Fibroblast of upper back skin (primary cell): ENCODE measurements at places on chromosomes 16 and 17.
A peak's percentile ranks its signal among the peaks of the same experiment; 100 is the strongest.

- no peak for DNase-seq
Observed at GRCh38 chr17:2852221-2852620, 56.0 kb downstream of the RAP1GAP2 start.

GRCh38 chr16:8063159-8063558, 527.2 kb downstream of the TMEM114 start:
- DNase-seq, result no peak

DNA sequence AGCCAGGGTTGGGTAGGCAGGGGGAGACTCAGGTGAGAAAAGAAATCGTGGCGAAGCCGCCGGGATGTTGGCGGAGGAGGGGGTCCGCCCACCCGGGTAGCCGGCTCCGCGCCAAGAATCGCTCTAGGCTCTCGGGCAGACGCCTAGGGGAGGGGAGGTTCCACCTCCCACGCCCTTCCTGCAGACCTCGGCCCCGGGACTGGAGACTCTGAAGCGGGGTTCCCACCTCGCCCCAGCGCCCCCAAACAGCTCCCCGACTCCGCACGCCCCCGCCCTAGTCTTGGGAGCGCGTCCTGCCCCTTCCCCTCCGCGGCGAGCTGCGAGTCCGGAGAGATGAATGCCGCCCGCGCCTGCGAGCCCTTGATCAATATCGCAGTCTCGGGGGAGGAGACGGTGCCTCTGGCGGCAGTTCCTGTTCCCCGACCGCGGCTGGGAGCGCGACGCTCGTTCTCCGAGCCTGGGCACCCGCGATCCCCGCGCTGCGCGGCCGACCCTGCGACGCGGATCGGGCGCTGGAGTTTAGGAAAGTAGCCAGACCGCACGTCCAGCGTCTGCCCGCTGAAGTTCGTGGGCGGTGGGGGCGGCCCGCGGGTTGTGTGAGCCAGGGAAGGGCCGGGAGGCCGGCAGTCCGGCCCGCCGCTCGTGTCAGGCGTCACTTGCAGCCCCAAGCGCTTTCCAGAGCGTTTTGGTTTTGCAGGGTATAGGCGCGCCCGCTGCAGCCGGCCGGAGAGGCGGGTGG, 790 bp downstream of the CRHR1 start:
- no peak for DNase-seq

DNA sequence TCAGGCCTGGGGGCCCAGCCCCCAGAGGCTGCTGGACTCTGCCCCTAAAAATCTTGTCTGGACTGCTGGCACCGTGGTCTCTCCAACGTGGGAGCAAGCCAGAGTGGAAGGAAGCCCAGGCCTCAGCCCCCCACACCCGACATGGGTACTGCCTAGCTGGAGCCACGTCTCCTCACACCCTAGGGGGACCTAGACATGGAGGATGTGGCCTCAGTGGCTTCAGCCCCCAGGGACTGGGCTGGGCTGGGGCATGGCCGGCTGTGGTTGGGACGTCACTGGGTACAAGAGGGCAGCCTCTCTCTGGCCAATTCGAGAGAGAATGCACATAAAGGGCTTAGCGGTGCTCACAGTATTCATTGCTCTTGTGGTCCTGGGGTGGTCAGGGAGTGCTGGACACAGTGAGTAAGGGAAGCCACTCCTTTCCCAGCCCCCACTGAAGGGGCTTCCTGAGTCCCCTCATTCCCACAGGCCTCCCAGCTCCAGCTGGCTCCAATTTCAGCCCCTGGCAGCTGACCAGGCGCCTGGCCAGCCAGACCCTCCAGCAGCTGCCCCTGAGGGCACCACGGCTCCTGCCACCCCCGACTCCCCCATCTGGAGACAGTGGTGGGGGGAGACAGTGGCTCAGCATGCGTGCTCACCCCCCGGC, 1.1 kb downstream of the CDH15 start:
- DNase-seq, result no peak

- no peak for DNase-seq
Observed at GRCh38 chr16:8739989-8740704, 57.3 kb downstream of the TMEM186 start.

DNA sequence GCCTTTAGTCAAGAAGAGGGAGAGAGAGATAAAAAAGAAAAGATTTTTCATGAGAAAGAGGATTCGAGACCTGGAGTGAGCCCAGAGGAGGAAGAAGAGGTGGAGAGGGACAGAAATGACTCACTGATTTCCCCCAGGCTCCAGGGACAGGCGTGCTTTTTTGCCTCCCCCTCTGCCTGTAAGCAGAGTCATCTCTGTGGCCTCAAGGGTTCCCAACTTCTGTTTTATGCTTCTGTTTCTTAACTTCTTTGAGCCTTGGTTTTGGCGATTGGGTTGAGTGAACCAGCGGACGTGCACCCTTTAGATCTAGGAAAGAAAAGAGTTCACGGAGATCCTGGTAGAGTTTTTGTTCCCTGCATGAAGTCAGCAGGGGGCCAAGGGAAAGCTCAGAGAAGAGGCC, 147.9 kb upstream of the NOL11 start:
- no peak for DNase-seq

- DNase-seq, result no peak
Observed at GRCh38 chr17:79619636-79620206, 8.9 kb upstream of the RBFOX3 start.

GRCh38 chr17:16380640-16381495, at the start of gene UBB:
Gene UBB, plus strand, starts transcription at chr17:16381091. Its CDS starts 817 bp downstream, at chr17:16381908.
- DNase-seq, result peak; percentile 99

- DNase-seq, result peak; percentile 97
Observed at GRCh38 chr17:5516060-5516792, 29.9 kb downstream of the MIS12 start.

DNA sequence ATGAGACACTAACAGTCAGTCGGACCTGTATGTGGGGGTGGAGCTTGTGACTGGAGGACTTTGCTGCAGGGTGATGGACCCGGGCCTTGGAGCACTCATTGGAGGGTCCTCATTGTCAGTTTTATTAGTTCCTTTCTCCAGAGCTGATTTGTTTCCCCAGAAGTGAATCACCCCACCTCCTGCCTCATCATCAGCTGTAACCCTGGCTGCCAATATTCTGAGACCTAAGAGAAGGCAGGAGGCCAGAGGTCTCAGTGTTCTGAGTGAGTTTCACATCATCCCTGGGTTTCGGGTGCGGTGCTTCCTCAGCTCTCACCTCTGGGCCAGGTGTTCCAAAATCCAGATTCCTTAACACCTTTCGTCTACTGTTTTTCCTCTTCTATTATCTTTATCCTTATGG, 49.9 kb upstream of the KIFC3 start:
- no peak for DNase-seq

GRCh38 chr16:53611179-53611696, 92.4 kb downstream of the RPGRIP1L start:
- no peak for DNase-seq

DNA sequence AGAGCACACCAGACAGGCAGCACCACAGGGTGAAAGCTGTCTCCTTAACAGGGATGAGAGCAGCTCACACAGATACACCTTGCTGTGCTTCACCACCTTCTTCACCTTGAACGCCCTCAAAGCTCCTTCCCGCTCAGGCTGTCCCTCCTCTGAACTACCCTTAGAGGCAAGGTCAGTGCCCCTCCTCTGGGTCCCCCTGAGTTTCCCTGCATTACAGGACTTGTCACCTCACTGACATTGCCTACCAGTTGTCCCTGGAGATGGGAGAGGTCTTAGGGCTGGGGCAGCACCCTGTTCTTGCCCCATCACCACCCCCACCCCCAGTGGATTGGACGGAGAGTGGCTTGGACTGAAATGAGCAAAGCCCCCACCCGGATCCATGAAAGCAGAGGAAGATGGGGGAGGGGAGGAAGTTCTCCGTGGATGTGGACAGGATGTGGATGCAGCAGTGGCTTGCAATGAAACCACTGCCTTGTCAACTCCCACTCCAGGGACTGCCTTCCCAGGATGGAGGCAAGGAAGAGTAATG, 73.2 kb upstream of the CDH5 start:
- no peak for DNase-seq

DNA sequence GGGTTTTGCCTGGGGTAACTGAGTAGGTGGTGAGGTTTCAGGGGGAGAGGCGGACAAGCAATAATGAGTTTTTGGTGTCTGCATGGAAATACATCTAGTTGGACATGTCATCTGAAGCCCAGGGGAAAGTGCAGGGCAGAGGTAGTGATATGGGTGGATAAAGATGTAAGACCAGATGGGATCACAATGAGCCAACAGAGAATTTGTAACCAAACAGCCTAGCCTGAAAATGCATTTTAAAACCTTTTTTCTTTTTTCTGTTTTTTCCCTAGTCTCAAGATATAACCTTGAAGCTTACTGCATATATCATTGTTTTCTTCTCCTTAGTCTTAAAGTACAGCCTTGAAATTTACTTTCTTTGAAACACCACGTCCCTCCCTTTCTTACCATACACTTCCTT, 3.7 kb upstream of the ZNF19 start:
- DNase-seq, result no peak

- DNase-seq, result no peak
Observed at GRCh38 chr16:4194661-4195060, 47.2 kb downstream of the SRL start.

- no peak for DNase-seq
Observed at GRCh38 chr16:67650023-67650422, 5.1 kb downstream of the CARMIL2 start.

DNA sequence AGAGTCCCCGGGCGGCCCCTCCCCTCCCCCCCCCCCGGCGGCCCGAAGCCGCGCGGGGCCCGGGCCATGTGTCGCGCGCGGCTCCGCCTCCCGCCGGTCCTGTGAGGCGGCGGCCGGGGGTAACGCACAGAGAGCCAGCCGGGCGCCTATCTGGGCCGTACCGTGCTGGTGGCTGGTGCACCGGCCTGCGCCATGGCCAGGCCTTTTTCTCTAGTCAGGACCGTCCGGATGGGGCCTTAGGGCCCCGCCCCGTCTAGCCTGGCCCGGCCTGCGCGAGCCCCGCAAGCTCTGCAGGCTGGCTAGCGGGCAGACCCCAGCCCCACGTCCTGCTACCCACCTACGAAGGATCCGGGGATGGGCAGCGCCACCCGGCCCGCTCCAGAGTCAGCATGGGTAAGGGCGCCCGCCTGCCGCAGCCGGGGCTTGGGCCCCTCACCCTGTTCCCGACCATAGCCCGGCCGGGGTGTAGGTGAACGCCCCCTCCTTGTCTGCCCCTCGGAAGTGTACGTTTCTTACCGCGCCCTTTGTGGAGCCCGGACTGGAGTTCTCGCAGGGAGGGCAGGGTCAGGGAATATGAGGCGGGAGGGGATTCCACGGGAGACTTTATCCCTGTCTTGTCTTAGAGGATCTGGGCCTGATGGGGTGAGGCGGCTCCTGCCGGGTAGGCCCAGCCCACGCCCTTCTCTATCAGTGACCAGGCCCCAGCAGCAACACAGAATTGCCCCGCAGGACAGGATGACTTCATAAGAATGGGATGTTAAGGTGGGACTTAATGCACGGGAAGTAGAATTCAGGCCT, at the start of gene CENPT:
Gene CENPT (minus strand): TSS at position 630 of the 798 bp plus-strand sequence. CDS start 13,834 bp downstream, outside the sequence.
- DNase-seq, result peak; percentile 54

GRCh38 chr17:9520649-9521048, 55.0 kb downstream of the STX8 start:
- DNase-seq, result no peak

DNA sequence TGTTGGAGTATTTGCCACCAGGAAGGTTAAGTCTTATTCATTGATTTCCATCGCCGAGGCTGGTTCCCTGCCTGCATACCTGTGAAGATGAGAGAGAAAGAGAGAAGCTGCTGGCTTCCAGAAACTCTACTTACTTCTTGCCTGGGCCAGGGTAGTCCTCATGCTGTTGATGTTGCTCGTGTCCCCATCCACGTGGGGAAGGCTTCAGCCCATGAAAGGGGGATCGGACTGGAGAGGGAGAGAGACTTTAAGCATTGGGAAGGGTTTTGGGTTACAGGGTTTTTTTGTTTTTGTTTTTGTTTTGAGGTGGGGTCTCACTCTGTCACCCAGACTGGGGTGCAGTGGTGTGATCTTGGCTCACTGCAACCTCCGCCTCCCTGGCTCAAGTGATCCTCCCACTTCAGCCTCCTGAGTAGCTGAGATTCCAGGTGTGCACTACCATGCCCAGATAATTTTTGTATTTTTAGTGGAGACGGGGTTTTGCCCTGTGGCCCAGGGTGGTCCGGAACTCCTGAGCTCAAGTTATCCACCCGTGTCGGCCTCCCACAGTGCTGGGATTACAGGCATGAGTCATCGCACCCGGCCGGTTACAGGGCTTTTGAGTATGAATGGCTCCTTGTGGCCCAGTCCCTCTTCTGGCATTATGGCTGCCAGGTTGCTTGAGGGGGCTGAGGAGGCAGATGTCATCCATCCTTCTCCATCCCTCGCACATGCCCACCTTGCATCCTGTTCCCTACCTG, 26.6 kb downstream of the ITGB3 start:
- peak; percentile 46 for DNase-seq

- DNase-seq, result peak; percentile 66
Observed at GRCh38 chr17:72467841-72468653, 347.2 kb downstream of the SOX9 start.

- no peak for DNase-seq
Observed at GRCh38 chr16:10581507-10581906, 1.1 kb upstream of the EMP2 start.

- DNase-seq, result no peak
Observed at GRCh38 chr17:50683434-50684287, 24.1 kb downstream of the ANKRD40 start.

DNA sequence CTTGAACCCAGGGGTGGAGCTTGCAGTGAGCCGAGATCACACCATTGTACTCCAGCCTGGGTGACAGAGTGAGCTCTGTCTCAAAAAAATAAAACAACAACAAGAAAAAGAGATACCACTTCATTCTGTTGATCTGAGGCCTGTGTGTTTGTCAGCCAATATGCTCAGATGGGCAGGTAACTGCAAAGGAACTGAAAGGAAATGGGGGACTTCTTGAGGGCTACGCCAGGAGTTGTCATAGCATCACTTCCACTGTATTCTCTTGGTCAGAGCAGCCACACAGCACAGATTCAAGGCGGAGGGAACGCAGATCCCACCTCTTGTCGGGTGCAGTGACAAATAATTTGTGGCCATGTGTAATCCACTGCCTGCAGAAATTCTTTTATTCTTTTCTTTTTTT, 73.9 kb upstream of the AKTIP start:
- DNase-seq, result no peak

GRCh38 chr17:16191604-16192003, 23.7 kb downstream of the NCOR1 start:
- DNase-seq, result no peak

- DNase-seq, result no peak
Observed at GRCh38 chr16:55640701-55641327, 15.0 kb upstream of the SLC6A2 start.

GRCh38 chr17:2388683-2389055, 12.2 kb downstream of the MNT start:
- DNase-seq, result no peak
